T47D (cell line): ENCODE measurements at places on chromosomes 3 and 15.

DNA sequence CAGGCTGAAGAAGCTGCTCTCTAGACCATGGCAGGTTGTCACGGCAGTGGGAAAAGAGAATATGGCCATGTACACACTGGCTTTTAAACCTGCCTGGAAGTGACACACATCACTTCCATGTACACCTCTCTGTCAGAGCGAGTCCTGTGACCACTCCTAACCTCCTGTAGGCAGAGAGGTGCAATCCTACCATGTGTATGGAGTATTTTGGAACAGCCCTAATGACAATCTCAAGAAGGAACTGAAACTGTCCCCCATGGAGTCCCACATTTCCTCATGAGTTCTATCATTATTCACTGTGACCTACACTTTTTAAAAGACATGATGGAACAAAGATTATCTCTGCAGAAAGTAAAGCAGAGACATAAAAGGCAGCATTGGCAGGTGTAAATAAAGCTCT lies 153.4 kb upstream of the PFN2 start:
- no peak for DNase-seq

DNA sequence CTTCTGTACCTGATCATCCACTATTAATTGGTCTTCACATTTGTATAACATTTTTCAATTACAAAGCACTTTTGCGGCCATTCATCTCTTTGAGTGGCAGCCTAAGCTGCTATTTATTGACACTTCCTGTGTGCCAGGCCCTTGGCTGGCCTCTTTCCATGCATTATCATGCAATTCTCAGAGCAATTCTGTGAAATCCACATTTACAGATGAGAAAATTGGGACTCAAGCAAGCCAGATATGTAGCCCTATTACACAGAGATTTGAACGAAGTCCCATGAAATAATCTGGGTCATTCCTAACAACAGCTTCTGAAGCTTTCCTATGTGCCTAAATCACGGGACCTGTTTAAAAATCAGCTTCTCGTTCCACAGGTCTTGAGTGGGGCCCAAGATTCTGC lies 17.4 kb downstream of the SLC6A1 start:
- DNase-seq: no peak

- DNase-seq: no peak
Observed at GRCh38 chr3:105137911-105138310, 228.8 kb upstream of the ALCAM start.

DNA sequence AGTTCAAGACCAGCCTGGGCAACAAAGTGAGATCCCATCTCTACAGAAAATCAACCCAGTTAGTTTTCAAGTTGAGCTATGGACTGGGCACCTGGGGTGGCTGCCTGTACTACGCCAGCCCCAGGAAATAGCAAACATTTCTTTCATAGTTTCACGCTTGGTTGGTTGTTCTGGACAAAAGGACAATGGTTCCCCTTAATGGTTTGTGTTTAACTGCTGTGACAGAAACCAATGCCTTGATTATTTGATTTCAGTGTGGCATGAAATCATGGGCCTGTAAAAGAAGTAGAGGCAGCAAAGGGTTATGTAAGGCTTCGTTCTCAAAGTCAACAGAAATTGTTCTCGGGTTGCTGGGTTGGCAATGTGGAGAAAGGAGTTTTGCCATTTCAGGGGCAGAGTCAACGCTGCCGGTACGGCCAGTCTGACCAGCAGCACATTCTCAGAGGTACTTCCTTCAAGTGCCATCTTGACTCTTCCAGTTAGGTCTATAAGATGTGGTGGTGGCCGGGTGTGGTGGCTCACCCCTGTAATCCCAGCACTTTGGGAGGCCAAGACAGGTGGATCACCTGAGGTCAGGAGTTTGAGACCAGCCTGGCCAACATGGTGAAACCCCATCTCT lies 12.7 kb downstream of the LCMT2 start:
- peak; percentile 49 for DNase-seq

- no peak for DNase-seq
Observed at GRCh38 chr3:196082619-196082971, 705 bp upstream of the TFRC start.

DNA sequence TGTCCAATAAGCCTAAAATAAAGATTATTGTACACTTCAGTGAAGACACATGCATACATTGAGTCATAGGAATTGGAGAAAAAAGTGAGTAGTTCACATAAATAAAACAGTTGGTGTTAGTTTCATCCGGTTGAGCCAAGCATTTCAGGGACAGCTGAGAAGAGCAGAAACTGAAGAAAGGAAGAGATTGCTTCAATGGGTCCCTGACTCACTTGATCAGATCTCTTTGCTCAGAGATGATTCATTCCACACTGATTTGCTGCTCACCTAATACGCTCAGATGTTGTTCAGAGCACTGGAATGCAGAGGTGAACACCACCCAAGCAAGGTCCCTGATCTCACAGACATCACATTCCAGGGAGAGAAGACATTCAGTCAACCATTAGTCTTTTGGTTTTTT lies 93.7 kb downstream of the RAD18 start:
- no peak for DNase-seq

DNA sequence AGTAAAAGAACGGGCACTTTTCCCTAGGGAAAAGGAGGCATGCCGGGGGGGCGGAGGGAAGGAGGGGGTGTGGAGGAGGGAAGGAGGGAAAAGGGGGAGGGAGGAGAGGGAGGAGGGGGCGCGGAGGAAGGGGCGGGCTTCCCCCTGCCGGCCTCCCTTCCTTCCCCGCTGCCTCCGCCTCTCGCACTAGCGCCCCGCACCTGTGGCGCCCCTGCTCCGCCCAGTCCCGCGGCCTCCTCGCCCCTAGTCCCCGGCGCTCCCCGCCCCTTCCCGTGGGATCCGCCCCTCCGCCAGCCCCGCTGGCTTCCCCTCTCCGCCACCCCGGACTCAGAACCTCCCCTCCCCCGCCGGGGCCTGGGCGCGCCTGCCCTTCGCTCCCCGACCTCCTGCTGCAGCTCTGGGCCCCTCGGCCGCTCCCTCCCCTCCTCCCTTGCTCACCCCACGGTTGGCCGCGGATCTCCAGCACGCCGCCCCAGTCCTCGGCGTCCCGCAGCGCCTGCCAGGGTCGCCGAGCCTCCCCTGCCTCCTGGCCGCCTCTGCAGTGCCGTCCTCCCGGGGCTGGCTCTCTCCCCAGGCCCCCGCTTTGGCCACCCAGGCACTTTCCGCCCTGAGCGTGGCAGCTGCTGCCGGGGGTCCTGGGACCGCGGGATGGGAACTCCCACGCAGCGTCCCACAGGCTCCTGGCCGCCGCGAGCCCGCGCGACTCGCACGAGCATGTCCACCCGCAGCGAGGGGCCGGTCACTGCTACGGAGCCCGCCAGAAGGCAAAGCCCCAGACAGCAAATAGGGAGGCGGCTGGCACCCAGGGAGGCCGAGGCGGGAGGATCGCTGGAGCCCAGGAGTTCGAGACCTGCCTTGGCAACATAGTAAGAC lies 147.4 kb downstream of the TJP1 start:
- peak; percentile 58 for DNase-seq

- no peak for DNase-seq
Observed at GRCh38 chr3:51243924-51244323, 141.2 kb upstream of the MANF start.

- peak; percentile 76 for DNase-seq
Observed at GRCh38 chr15:77821188-77821958, 188.7 kb upstream of the LINGO1 start.

GRCh38 chr3:177470197-177470941 lies 273.1 kb upstream of the TBL1XR1 start:
- no peak for DNase-seq

DNA sequence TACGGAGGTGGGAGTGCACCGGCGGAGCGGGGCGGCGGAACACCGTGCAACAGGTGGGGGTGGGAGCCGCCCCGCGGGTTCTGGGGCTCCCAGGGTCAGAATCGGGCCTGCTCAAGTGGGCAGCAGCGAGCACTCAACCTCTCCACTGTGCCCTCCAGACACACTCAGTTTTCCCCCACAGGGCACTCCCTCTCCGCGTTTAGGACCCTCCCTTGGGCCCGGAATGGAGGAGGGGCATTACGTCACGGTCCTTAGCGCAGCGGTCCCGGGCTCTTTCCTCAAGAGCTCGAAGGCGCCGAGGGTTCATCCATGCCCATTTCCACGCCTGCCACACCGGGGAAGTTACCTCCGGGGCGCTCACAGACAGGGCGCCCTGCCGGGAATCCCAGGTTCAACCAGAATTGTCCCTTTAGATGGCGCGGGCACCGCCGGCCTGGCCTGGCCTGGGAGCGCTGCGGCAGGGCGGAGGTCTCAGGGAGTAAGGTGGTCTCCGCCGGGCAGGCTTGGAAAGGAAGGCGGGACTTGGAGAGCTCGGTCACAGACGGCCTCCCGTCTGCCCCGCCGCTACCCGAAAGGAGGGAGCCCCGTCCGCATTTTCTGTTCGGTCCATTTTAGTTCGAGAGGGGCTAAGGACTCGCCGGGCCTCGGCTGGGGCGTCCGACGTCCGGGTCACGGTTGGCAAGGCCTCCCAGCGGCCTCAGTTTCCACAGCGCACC lies 5.1 kb downstream of the RNU6-1 start:
- peak; percentile 29 for DNase-seq

GRCh38 chr3:22366781-22367180 lies 615.8 kb upstream of the ZNF385D start:
- DNase-seq: no peak

GRCh38 chr15:74982183-74982582 lies 13.2 kb upstream of the SCAMP5 start:
- no peak for DNase-seq

DNA sequence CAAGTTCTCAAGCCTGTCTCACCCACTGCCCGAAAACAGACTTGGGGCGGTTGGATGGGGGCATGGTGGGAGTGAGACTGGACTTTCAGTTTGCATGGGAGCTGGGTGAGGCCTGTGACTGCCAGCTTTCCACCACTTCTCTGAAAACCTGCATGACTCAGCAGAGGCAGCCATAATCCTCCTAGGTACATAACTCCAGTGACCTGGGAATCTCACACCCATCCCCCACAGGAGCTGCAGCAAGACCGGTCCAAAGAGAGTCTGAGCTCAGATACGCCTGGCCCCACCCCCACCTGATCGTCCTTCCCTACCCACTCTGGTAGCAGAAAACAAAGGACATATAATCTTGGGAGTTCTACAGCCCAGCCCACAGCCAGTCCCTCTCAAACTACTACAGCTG lies 107.2 kb downstream of the NSMCE3 start:
- no peak for DNase-seq

- DNase-seq: no peak
Observed at GRCh38 chr3:140091143-140091542, 156.2 kb downstream of the CLSTN2 start.

- no peak for DNase-seq
Observed at GRCh38 chr3:190014940-190015339, 105.8 kb downstream of the P3H2 start.

GRCh38 chr3:3443482-3443881 lies 264.0 kb upstream of the CRBN start:
- no peak for DNase-seq

GRCh38 chr3:136630915-136631314 lies 121.3 kb downstream of the STAG1 start:
- no peak for DNase-seq

DNA sequence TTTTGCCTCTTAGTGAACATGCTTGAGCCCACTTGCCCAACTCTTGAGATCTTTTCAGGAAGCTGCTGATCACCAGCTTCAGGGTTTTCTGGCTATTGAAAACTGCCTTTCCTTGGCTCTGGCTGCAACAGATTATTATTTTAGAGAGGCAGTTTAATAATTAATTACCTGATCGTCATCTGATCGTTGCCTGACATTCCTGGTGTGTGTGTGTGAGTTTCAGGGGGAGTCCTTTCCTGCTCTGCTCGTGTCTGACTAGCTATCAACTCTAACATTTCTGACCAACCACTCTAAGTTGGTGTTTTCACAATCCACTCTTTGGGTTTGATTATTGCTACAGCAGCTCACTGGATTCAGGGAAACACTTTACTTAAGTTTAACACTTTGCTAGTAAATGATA lies 84.3 kb upstream of the SPATA16 start:
- DNase-seq: no peak
